GM12878 (cell line): ENCODE measurements at places on chromosomes 13 and 19.

DNA sequence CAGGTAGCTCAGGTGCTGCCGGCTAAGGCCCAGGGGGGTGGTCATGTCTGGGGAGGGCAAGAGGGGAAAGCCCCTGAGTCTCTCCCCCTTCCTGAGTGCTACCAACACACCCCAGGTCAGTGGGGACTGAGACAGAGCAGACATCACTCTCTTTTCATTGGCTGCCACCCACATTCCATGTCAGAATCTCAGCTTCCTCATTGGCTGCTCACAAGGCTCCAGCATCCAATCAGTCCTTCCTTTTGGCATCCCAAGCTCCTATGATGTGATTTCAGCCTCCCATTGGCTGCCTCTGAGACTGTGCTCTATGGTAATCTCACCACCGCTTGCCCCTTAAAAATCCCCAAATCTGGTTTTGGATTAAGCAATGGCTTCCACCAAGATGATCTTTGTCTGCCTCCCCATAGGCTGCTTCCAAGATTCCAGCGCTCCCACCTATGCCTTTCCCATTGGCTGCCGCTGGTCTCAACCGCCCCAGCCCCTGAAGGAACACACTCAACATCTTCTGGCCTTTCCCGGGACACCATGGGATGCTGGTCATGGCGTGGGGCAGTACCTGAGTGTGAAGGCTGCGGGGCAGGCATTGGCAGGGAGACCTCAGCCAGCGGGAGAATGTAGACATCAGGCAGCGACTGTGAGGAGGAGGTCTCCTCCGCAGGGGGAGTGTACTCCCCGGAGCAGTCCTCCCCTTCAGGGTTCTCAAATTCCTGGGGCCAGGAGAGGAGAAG is 2.0 kb downstream of the LMTK3 start:
- DNase-seq = no peak

DNA sequence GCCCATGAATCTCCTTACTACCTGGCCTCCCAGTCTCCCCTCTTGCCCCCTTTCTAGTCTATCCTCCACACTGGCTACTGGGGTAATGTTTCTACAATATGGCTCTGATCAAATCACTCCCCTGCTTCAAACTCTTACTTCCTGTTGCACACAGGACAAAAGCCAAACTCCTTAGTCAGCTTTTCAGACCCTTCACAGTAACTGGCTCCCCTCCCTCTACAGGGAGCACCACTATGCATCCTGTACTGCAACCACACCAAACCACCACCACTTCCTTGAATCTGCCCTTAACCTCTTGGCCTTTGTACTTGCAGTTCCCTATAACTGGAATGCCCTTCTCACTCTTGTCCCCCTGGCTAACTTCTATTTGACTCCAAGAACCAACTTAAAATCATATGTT is 32.2 kb downstream of the DEDD2 start:
- no peak for DNase-seq

DNA sequence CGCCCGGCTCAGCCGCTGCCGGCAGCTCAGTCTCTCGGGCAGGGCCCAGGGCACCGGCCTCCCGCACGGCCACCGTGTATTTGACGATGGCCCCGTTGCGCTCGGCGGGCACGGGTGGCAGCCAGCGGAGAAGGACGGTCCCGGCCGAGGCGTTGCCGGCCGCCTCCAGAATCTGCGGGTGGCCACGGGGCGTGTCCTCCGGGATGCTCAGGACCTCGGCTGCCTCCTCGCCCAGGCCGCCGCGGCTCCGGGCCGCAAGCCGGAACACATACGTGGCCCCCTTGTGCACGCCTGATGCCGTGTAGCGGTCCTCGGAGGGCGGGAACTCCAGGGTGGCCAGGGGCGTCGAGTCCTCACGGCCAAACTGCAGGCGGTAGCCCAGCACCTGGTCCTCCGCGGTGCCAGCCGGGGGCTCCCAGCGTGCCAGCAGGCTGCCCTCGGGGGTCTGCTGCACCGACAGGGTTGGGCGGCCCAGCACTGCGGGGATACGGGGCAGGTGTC is 117.7 kb downstream of the PTPRS start:
- no peak for DNase-seq

DNA sequence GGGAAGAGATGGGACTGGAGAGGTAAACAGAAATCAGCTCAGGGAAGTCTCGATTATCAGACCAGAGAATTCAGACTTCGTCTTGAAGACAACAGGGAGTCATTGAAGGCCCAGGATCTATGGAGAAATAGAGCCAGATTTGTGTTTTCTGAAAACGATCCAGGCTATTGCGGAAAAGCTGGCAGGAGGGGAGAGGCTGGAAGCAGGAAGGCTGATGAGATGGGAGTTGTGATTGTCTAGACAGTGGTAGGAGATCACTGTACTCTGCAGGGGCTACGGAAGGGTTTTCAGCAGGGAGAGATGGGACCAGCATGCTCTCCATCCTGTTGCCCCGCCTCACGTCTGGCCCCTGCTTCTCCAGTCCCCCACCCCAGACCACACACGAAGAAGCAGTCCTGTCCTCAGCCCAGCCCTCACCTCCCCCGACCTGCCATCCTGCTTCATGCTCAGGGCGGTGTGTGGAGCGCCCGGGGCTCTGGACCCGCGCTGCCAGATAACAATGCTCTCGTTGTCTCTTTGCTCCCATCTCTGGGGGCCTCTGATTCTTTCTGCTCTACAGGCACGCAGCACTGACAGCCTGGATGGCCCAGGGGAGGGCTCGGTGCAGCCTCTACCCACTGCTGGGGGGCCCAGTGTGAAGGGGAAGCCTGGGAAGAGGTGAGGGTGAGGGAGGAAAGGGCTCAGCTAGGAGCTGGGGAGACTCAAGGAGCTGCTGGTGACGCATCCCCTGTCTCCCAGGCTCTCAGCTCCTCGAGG is 1.9 kb downstream of the ARHGAP33 start:
- no peak for DNase-seq
